Naive thymus-derived CD8-positive, alpha-beta T cell (primary cell): ENCODE measurements at places on chromosomes 2 and 18. TPM values are rescaled to one million over a fixed set of nuclear protein-coding genes. Genes with fewer than 3 reads are reported as not detected.

DNA sequence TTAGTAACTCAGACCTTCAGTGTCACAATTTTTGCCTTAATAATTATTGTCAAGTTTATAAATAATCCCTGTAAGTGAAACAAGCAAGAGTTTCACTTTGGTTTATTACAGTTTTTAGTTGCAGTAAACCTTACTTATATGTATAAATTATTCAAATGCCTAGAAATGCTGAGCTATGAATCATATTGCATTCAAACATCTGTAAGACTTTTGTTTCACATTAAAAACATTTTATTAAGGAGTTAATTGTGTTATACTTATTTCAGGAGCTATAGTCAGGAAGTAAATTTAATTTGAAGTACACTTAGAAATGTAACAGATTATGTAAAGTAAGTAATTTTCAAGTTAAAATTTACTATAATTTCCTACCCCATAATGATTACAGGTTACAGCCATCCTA is 3.9 kb upstream of the ETAA1 start:
- DNase-seq = no peak

DNA sequence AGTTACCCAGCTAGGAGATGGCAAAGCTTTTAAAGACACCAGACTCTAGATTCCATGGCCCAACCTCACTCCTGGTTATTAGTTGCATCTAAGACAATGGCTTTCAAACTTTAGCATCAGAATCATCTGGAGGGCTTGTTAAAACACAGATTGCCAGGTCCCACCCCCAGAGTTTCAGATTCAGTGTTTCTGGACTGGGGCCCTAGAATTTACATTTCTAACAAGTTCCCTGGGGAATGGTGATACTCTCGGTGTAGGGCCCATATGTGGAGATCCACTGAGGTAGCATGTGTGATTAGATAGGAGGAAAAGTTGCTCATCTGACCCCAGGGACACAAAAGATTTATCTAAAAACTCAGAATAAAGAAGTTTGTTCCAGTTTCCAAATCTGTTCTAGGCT is 14.5 kb upstream of the TTR start:
- no peak for DNase-seq

DNA sequence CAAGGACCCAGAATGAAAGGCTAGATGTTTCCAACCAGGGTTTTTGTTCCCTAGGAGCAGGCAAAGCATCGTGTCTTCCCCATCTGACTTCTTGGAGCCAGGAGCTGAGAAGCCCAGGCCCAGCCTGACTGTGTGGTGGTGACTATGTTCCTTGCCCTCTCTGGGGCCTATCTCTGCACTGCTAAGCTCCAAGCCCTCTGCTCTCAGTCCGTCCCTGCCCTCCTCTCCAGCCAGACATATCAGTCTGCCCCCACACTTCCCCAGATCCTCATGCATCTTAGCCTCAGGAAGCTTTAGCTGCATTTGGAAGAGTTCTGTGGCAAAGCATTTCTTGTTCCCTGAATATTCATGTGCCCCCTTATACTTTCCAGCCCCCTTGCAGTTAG is 196.6 kb downstream of the CYP26B1 start:
- no peak for DNase-seq

DNA sequence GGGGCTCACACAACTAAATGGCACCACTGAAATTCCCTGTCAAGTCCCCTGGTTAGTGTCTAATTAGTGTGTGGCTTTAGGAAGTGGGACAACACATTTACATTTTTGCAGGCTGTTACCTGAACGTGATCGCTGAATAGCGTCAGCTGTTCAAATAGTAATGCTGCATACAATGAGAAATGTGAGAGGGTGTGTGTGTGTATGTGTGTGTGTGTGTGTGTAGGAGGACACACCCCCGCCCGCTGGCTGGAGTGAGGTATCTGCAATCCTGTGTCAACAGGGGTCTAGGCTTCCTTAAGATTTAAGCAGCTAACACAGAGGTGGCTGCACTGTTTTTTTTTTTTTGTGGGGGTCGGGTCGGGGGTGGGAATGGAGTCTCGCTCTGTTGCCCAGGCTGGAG is 4.8 kb upstream of the LYPD6B start:
- no peak for DNase-seq

GRCh38 chr2:240831594-240832204 is 11.7 kb upstream of the KIF1A start:
- no peak for DNase-seq

- DNase-seq = no peak
Observed at GRCh38 chr2:227813562-227814353, at the start of gene CCL20. Gene CCL20 (plus strand): TSS chr2:227813842. CDS start chr2:227813912, 70 bp downstream.

DNA sequence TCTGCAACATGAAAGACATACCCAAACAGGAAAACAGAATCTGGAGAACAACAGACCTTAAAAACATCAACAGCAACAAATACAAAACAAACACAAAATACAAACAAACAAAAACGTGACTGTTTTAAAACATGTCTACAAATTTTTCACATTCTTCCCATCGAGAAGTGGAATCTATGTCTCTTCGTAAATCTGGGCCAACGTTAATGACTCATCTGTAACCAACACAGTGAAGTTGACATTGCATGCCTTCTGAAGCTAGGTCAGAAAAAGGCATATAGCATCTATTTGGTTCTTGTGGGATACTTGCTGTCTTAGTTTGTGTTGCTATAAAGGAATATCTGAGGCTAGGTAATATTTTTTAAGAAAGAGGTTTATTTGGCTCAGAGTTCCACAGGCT is 269.0 kb upstream of the FBXO11 start:
- DNase-seq = no peak

DNA sequence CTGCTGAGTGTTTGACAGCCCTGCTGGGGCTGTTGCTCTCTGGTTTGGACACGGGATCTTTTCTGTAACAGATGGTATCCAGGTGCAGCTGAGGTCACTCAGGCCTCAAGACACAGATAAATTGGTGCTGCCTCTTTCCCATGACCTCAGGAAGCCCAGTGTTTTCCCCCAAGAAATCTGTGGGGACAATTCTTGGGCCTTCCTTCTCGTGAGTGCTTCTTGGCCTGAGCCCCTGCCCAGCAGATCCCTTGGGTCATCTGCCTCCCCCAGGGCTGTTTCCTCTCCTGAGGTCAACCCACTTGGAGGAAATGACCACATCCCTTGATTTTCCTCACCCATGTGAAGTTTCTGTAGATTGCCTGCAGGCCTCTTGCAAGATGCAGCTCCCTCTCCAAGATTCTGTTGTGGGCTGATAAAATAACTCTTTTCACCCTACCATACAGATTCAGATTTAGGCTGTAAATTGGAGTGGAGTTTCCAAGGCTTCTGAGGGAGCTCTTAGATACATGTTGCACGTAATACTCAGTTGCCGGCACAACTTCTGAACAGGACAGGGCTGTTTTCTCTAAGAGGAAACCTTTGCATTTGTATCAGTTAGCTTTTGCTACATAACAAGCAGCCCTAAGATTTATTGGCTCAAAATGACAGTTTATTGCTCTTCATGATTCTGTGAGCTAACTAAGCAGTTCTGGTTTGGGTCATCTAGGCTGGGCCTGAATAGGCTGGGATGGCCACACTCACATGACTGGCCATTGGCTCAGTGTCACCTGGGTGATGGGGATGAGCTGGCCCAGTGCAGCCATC is 13.1 kb downstream of the ZAP70 start:
- DNase-seq = no peak

DNA sequence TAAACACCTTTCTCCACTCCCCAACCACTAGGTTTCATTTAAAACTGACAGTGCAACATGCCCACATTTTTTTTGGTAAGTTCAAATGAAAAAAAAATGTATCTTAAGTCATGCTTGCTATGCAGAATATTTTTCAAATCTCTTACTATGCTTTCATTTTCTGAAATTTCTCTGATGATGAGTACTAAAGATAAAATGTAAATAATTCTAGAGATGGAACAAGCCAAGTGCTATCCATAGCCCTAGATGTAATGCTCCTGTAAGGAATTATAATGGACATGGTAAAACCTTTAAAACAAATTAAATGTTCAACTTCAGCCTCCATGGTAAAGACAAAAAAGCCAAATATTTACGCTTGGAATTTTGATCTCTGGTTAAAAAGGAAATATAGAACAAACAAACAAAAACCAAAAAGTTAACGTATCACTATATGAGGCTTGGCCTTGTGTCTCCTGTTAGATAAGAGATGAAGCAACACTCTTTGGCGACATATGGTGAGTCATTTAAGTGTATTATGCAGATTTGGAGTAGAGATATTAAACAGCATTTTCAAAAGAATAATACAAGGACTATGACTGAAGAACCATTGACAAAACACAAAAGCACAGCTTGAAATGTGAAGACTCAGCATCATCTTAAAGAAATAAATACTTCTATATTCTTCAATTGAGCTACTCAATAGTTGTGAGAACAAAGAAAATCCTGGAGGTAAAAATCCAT is 392.0 kb upstream of the LYPD1 start:
- DNase-seq = no peak

DNA sequence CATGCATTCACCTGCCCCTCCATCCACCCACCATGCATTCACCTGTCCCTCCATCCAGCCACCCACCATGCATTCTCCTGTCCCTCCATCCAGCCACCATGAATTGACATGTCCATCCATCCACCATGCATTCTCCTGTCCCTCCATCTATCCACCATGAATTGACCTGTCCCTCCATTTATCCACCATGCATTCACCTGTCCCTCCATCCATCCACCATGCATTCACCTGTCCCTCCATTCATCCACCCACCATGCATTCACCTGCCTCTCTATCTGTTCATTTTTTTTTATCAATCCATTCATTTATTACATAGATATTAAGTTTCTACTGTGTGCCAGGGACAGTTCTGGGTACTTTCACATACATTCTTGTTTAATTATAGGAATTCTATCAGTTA is 69.2 kb downstream of the MYCN start:
- no peak for DNase-seq

GRCh38 chr2:23567161-23567756 is 182.3 kb downstream of the KLHL29 start:
- no peak for DNase-seq

DNA sequence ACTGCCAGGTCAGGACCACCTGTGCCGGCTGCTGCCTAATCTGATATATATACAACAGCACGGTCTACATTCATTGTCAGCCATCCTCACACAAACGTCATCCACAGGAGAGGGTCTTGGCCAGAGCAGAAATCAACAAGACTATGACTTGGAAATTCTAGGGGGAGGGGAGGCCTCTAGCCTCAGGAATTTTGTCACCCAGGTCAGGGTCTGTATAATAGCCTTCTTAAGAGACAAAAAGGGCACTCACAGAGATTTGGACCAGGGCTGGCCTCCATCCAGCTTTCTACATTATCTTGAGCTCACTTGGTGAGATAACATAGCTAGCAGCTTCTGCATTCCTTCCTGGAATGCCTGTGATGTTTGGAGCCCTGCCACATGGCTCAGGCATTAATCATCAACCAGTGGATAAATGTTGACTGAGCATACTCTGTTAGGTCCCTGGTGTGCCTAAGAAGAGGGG is 50.4 kb upstream of the CTIF start:
- no peak for DNase-seq

Gene ZNF2
- total RNA-seq = 4.7 TPM
